ENCODE measurements at places on chromosomes 7 and 10.

DNA sequence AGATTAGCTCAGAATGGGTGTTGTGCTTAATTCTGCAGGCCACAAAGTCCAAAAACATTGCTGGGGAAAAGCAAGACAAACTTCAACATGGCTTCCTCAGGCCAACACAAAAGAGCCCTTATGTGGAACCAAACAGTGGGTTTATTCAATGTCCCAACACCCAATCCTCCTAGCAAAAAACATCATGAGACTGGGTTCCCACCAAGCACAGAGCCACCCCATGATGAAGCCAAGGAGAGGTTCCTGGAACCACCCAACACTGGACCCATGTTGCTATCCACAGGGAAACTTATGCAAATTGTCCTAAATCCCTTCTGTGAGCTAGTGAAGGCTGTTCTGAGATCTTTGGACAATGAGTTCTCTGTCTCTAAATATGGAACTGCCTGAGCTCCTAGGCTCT, 24.0 kb downstream of the SLC25A13 start:
- DNase-seq: no peak

DNA sequence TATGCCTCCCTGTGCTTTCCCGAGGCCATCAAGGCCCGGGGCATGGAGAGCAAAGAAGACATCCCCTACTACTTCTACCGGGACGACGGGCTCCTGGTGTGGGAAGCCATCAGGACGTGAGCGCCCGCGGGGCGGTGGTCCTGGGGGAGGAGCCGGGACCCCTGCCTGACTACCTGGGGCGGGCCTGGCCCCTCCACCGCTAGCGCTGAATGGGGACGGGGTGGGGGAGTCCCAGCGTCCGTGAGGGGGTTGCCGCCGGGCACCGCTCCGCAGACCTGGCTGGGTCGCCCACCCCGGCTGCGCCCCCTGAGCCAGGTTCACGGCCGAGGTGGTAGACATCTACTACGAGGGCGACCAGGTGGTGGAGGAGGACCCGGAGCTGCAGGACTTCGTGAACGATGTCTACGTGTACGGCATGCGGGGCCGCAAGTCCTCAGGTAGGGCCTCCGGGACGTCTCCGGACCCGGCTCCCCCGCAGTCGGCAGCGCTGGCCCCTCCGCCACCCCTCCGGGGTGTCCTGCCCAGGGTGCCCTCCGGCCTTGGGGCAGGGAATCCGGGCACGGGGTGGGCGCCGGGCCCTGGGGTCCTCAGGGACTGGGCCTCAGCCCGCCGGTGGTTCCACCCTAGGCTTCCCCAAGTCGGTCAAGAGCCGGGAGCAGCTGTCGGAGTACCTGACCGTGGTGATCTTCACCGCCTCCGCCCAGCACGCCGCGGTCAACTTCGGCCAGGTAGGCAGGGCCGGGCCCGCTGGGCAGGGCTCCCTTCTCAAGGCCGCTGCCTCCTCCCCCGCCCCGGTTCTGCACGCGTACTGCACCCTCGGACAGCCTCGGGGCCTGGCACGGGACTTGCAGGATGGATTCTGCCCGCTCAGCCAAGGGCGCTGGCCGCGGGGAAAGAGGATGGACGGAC, 69.3 kb downstream of the ALOX5 start:
- no peak for DNase-seq

GRCh38 chr7:14047709-14048399, 58.4 kb upstream of the ETV1 start:
- no peak for DNase-seq

DNA sequence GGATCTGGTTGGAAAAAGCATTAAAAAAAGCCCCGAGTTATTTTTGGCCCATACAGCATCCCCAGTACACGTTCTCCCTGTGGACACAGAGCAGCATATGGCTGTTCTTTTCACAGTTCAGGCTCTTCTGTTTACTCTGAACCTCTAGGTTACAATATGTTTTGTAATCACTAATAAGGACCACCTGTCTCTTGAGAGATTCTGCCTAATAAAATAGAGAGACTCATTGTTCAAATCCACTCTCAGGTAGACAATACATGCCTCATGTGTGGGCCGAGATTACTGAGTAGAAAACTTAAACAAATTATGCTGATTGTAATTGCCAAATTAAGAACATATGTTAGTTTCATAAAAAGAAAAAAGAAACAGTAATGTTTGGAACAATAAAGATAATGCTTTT, 647.7 kb downstream of the GRM8 start:
- no peak for DNase-seq

GRCh38 chr7:158908552-158908951, 52.2 kb downstream of the DYNC2I1 start:
- DNase-seq: no peak

GRCh38 chr7:27850531-27850930, 110.6 kb downstream of the TAX1BP1 start:
- no peak for DNase-seq

GRCh38 chr10:75899816-75900390, 468.5 kb downstream of the LRMDA start:
- no peak for DNase-seq

DNA sequence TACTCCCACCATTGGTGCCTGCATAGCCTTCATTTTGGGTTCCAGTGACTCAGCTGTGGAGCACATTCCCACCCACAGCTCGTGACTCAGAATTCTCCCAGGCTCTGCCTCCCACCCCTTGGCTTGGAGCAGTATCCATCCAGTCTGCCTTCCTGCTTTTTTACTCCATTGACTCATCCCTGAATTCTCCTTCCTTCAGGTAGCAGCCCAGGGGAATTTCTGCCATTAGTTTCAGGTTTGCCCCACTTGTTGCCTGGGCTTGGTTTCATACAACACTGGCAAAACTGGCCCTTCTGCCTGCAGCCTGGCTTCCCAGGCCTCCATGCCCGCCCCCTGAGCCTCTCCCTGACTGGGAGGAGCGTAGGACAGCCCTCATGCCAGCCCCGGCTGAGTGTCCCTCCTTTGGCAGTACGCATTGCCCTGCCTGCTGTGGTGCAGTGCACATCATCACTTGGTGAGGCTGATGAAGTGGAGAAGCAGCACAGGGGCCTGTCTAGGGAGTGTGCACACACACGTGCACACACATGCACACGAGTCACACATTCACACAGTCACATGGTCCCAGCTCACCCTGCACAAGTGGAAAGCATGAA, 55.0 kb downstream of the SNX10 start:
- DNase-seq: no peak

- DNase-seq: no peak
Observed at GRCh38 chr10:68625316-68625921, 65.3 kb downstream of the TET1 start.

GRCh38 chr7:117126676-117127075, 173.4 kb downstream of the ST7 start:
- DNase-seq: no peak
